ENCODE measurements at places on chromosomes 4 and X.
A peak's percentile ranks its signal among the peaks of the same experiment; 100 is the strongest.

DNA sequence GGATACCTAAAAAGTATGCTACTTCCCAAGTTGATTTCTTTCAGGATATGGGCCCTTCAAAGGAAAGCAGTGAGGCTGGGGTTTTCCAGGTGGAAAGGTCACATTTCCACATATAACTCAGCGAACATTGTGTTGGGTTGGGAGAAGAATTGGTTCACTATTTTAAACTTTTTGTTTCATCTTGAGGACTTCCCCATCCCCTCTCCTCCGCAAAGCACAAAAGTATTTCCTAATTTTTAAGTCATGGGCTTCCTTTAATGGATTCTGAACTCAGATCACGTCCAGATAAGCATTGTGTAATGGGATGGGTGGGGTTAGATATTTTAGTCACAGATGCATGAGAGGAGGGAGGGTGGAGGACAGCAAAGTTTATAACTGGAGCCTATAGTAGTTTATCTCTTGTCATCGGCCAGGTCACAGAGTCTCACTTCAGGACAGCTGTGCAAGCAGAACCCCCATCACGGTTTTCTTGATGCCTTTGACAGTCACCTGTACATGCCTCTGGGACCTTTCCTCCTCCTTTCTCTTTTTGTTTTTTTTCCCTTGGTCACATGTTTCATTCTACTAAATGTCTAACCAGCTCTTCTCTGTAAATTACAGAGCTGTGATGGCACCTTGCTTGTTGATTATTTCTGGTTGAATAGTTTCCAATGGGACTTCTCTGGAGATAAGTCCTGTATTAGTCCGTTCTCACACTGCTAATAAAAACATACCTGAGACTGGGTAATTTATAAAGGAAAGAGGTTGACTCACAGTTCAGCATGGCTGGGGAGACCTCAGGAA, 115.4 kb downstream of the PTTG2 start:
- peak; percentile 82 for DNase-seq
- H3K36me3 ChIP-seq: peaks cover 3% of the 10 kb centered on the region
- peaks cover 42% of the 10 kb centered on the region for H3K4me1 ChIP-seq

DNA sequence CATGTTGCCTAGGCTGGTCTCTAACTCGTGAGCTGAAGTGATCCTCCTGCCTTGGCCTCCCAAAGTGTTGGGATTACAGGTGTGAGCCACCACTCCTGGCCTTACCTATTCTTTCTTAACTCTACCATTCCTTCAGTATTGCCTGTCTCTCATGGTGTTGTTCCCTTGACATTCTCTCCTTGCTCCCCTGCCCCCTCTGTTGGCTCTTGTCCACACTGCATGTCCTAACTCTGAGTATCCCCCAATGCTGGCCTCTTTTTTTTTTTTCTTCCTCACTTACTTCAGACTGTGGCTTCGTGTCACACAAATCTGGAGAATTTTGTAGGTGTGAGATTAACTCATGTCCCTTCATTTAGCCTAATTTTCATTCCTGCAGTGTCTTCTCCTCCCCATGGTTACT, 22.9 kb upstream of the FRMPD4 start:
- H3K27me3 ChIP-seq: no peaks in the 10 kb centered on the region
- no peak overlapping the region for H3K4me3 ChIP-seq
- no peak overlapping the region for H3K27ac ChIP-seq
- DNase-seq: no peak

- H3K36me3 ChIP-seq: no peaks in the 10 kb centered on the region
- DNase-seq: no peak
- H3K27me3 ChIP-seq: no peaks in the 10 kb centered on the region
- H3K4me1 ChIP-seq: no peaks in the 10 kb centered on the region
- no peak overlapping the region for H3K27ac ChIP-seq
Observed at GRCh38 chrX:128165884-128166408, 113.7 kb upstream of the ACTRT1 start.

DNA sequence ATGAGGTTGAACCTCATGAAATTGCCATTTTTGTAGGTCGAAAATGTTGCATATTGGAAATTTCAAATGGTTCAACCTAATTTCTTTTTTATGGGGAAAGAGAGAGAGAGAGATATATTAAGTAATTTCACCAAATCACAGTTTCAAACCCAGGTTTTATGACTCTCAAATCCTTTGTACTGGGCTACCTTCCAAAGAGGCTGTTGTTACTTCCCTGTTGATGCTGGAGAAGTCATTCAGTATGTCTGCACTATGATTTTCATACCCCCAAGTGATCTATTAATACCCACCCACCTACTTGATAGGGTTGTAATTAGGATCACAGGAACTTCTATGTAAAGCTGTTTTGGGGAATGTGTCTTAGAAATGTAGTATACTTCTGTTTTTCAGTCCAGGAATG, 109.9 kb downstream of the ZNF330 start:
- no peak for DNase-seq
- no peak overlapping the region for H3K4me3 ChIP-seq
- H3K36me3 ChIP-seq: no peaks in the 10 kb centered on the region

DNA sequence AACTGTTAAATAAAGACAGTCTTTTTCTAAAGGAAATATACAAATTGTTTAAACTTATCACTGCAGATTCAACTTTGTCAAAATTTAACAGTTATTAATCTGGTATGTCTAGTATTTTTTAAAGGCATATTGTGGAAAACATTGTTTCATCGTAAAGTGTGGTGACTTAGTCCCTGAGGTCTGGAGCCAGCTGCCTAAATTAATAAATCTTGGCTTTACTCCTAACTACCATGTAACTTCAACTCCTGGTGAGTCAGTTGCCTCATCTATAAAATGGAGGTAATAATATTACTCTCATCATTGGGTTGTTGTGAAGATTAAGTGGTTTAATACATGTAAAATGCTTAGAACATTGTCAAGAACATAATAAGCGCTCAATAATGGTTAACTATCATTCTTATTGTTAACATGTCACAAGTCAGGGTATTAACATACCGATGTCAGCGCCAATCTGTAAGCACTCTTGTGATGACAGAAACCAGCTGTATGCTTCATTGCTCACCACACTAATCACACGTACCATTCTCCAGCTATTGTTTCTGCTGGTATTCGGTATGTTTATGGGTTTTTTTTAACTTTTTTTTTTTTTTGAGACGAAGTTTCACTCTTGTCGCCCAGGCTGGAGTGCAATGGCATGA, 14.1 kb upstream of the SMIM43 start:
- no peaks in the 10 kb centered on the region for H3K4me1 ChIP-seq
- DNase-seq: no peak
- H3K27me3 ChIP-seq: no peaks in the 10 kb centered on the region
- no peak overlapping the region for H3K27ac ChIP-seq
- H3K4me3 ChIP-seq: no peak overlapping the region

GRCh38 chr4:89158884-89159503, 47.7 kb downstream of the TIGD2 start:
- H3K36me3 ChIP-seq: no peaks in the 10 kb centered on the region
- peak; percentile 67 for DNase-seq
- H3K4me1 ChIP-seq: no peaks in the 10 kb centered on the region

DNA sequence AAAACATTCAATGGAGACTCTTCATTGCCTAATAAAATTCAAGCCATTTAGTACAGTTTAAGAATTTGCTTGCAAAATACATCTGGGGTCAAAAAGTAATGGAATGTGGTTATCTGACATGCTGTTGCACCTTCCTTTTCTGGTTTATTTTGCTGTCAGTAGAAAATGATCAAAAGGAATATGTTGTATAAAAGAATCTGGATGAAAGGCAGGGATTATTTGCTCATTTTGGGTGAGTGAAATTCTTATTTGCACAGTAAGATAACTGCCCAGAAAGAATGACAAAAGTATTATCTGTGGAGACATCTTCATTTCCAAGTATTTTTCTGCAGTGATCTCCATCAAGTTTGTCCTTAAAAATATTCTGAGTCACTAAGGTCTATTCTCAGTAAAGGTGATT, 30.4 kb downstream of the BOD1L1 start:
- H3K4me3 ChIP-seq: no peak overlapping the region
- no peaks in the 10 kb centered on the region for H3K4me1 ChIP-seq
- no peak for DNase-seq
- peaks cover 62% of the 10 kb centered on the region for H3K36me3 ChIP-seq
- no peaks in the 10 kb centered on the region for H3K27me3 ChIP-seq

GRCh38 chrX:135024526-135024925, 2.2 kb upstream of the RTL8B start:
- H3K36me3 ChIP-seq: no peaks in the 10 kb centered on the region
- H3K4me3 ChIP-seq: no peak overlapping the region
- no peaks in the 10 kb centered on the region for H3K27me3 ChIP-seq
- H3K27ac ChIP-seq: no peak overlapping the region

DNA sequence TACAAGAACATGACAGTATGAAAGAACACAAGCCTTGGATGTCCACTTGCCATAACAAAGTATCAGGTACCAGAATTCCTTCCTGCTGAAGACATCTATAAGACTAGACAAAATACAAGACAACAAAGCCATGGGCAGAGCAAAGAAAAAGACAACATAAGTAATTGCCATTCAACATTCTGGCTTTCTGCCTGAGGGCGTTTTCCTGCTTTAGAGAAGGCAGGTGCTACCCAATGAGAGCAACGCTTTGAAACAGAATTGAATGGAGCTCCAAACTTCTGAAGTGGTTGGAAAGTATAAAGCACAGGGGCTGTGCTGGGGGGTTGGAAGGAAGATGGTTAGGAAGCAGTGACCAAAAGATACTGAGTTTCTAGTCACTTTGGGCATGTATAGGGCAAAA, 30.1 kb downstream of the PDE5A start:
- no peaks in the 10 kb centered on the region for H3K27me3 ChIP-seq
- no peak overlapping the region for H3K4me3 ChIP-seq
- DNase-seq: no peak
- no peaks in the 10 kb centered on the region for H3K4me1 ChIP-seq
- H3K27ac ChIP-seq: no peak overlapping the region

- H3K4me1 ChIP-seq: no peaks in the 10 kb centered on the region
- H3K4me3 ChIP-seq: no peak overlapping the region
- H3K27me3 ChIP-seq: no peaks in the 10 kb centered on the region
- no peak for DNase-seq
Observed at GRCh38 chr4:67436742-67437141, 108.6 kb downstream of the CENPC start.

- H3K4me3 ChIP-seq: no peak overlapping the region
- peaks cover under 1% of the 10 kb centered on the region for H3K4me1 ChIP-seq
- H3K27me3 ChIP-seq: peaks cover 3% of the 10 kb centered on the region
- H3K36me3 ChIP-seq: no peaks in the 10 kb centered on the region
- no peak for DNase-seq
Observed at GRCh38 chrX:79181401-79181800, 36.9 kb downstream of the GPR174 start.

GRCh38 chr4:14383652-14384051, 618.6 kb upstream of the CPEB2 start:
- H3K36me3 ChIP-seq: no peaks in the 10 kb centered on the region
- H3K27me3 ChIP-seq: no peaks in the 10 kb centered on the region
- peaks cover 10% of the 10 kb centered on the region for H3K4me1 ChIP-seq
- DNase-seq: peak; percentile 60
- H3K4me3 ChIP-seq: no peak overlapping the region

DNA sequence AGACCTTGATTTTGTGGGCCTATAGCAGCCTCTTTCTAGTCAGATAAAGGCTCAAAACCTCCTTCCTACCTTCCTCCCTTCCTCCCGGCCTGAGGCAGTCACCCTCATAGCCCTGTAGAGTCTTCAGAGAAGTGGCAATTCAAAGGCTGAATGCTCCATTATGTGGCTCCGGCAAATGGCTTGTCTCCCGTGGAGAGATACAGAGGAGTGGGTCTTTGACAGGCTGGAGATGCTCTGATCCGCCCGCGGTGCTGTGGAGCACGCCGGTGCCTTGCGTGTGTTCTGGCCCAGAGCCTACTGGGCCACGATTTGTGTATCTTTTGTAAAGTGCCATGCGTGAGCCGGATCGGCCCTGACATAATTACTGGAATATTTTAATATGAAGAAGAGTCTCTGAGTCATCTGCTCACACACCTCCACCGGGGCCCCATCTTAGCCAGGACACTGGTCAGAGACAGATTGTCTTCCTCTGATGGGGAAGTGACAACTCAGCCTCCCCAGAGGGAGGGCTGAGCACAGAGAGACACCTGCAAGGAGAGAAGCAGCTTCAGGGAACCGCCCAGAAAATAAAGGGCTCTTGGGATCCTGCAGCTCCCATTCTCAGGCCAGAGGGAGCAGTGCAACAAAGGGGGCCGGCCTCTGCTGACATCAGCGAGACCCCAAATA, 88.7 kb downstream of the DCTD start:
- H3K36me3 ChIP-seq: no peaks in the 10 kb centered on the region
- peaks cover 64% of the 10 kb centered on the region for H3K4me1 ChIP-seq
- DNase-seq: no peak
- no peak overlapping the region for H3K4me3 ChIP-seq

- H3K4me3 ChIP-seq: no peak overlapping the region
- H3K27me3 ChIP-seq: no peaks in the 10 kb centered on the region
- peaks cover 52% of the 10 kb centered on the region for H3K4me1 ChIP-seq
Observed at GRCh38 chr4:67573193-67573592, 14.7 kb downstream of the STAP1 start.

GRCh38 chrX:26008691-26009090, 129.5 kb upstream of the MAGEB18 start:
- DNase-seq: no peak
- no peaks in the 10 kb centered on the region for H3K4me1 ChIP-seq
- H3K27me3 ChIP-seq: no peaks in the 10 kb centered on the region
- H3K4me3 ChIP-seq: no peak overlapping the region
- H3K27ac ChIP-seq: no peak overlapping the region

DNA sequence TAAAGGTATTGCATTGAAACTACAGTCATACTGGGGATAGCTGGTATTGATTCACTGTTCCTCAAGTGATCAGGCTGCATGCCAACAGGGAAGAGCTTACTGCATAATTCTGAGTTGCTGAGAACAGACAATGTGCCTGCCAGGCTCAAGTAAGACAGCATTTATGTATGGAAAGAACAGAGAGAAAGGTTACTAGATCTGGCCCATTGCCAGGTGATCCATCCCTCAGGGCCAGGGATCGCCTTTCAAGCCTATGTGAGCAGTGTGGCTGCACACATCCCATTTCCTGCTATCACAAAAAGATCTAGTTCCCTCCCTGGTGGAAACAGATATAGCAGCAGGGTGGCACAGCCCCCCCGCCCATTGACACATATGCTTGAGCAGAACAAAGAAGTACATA, 254.0 kb downstream of the TMA16 start:
- no peaks in the 10 kb centered on the region for H3K4me1 ChIP-seq
- H3K27ac ChIP-seq: no peak overlapping the region
- no peak overlapping the region for H3K4me3 ChIP-seq
- H3K27me3 ChIP-seq: no peaks in the 10 kb centered on the region
- no peaks in the 10 kb centered on the region for H3K36me3 ChIP-seq
- no peak for DNase-seq

GRCh38 chr4:185322803-185323202, 72.9 kb downstream of the LRP2BP start:
- H3K4me1 ChIP-seq: peaks cover 8% of the 10 kb centered on the region
- no peaks in the 10 kb centered on the region for H3K36me3 ChIP-seq
- no peak for DNase-seq
- H3K27ac ChIP-seq: no peak overlapping the region

All from common myeloid progenitor, CD34-positive (primary cell).